Left kidney (tissue), 8 donors: ENCODE measurements at places on chromosomes 1 and 21. TPM values are rescaled to one million over a fixed set of nuclear protein-coding genes. Genes with fewer than 3 reads are reported as not detected.
A peak's percentile ranks its signal among the peaks of the same experiment; 100 is the strongest.

DNA sequence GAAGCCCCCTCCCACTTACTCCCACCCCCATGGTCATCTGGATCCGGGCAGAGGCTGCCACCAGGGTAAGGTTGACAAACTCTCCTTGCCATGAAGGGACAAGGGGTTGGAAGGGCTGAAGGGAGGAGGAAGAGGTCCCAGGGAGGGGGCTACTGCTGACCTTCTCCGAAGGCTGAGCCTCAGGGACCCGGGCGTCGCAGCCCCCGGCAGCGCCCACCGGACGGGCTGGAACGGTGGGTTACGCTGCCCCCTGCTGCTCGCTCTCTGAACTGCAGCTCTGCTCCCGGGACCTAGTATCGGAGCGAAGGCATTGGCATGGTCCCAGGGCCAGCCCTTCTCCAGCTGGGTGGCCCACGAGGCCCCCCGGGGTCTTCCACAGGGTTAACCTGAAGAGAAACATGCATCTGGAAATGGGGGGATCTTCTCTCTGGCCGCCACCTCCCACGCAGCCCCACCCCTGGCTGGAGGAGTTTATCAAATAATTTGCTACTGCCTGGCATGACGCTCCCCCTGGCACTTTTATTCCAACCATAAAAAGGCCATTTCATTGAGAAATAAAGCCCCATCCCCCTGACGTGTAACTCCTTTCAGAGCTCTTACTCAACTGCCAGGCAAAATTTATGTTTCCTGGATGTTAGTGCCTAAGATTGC, 70.4 kb upstream of the TARDBP start:
- peak; percentile 61 for DNase-seq

- no peak for DNase-seq
Observed at GRCh38 chr1:221239792-221240191, 360.5 kb downstream of the HLX start.

DNA sequence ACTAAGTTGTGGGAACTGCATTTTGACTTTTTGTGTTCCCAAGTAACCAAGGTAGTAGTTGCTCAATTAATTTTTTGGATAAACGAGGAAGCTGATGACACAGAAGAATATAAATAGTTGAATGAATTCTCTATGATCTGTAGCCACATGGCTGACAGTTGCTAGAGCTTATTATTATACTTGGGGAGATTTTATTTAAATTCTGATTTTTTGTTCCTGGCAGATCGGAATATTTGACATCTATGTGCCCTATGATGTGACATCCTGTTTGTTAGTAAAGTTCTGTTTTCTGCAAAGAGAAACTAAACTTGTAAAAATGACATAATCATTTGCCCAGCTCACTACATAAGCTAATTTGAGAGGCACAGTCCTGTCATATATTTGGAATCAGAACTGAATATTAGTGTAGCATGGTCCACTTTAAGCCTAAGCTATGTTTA, 9.7 kb upstream of the LYST start:
- DNase-seq = no peak

GRCh38 chr1:160206421-160207117, 1.4 kb downstream of the PEA15 start:
- no peak for DNase-seq

GRCh38 chr1:177172866-177173265, 2.1 kb downstream of the BRINP2 start:
- no peak for DNase-seq

- no peak for DNase-seq
Observed at GRCh38 chr1:22326372-22326915, 125.2 kb upstream of the ZBTB40 start.

- peak; percentile 76 for DNase-seq
Observed at GRCh38 chr1:183881387-183882131, 76.6 kb downstream of the RGL1 start.

- DNase-seq = no peak
Observed at GRCh38 chr1:160618763-160619274, 28.0 kb downstream of the SLAMF1 start.

DNA sequence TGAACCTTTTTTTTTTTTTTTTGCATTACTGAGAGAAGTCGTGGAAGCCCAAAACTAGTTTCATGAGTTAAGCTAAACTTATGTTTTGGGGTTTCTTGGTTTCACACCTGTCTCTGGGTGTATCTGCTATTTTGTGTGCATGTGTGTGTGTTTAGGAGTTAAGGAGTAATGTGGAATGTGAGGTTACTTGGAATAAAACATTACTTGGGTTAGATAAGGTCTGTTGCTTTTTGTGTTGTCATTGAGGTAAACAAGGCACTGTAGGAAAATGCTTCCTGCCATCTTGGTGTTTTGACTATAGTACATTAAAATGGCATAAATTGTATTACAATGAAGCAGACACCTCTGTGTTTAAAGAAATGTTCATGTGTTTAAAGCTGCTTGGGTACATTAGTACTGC, 2.9 kb downstream of the TENT5C start:
- no peak for DNase-seq

Gene CAMTA1
- polyA plus RNA-seq = 88.8 TPM
